Breast epithelium (tissue), 4 donors: ENCODE measurements at places on chromosomes 6 and 20. TPM values are rescaled to one million over a fixed set of nuclear protein-coding genes. Genes with fewer than 3 reads are reported as not detected.
A peak's percentile ranks its signal among the peaks of the same experiment; 100 is the strongest.

- DNase-seq: no peak
Observed at GRCh38 chr20:32127347-32127746, 17.8 kb downstream of the TM9SF4 start.

- no peak for DNase-seq
Observed at GRCh38 chr20:35601990-35602389, 13.6 kb upstream of the SPAG4 start.

- no peak for DNase-seq
Observed at GRCh38 chr6:42131531-42131930, 10.9 kb downstream of the C6orf132 start.

GRCh38 chr6:156557911-156558259, 219.3 kb upstream of the ARID1B start:
- no peak for DNase-seq

GRCh38 chr6:56022678-56023077, 147.3 kb upstream of the BMP5 start:
- DNase-seq: no peak

DNA sequence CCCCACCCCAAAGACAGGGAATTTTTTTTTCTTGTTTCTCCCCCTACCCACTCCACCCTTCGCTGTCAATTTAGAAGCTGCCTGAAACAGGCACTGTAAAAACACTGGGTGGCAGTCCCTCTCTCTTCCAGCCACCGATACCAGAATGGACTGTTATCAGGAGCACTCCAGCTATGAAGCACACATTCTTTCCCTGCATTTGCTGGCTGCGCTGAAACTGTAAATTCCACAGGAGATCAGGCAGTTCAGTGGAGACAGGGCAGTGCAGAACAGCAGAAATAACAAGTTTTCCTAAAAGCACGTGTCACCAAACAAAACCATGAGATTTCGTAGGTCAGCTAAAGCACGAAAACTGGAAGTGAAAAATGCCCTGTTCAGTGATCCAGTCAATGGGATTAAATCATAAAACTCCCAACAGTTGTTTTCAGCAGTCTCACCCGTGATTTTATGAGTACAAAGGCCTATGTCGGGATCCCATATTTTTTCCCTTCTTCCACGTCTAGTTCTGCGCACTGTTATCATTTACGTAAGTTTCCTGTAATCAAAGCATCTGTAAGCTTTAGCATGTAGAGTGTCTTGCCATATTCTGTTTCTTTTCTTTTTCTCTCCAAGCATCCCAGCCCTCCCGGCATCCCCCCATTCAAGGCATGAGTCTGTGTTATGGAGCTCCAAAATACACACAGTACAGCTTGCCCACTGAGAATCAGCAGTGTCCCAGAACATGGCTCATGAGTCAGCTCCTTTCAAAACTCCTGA, 359.9 kb upstream of the EPHA7 start:
- DNase-seq: no peak

DNA sequence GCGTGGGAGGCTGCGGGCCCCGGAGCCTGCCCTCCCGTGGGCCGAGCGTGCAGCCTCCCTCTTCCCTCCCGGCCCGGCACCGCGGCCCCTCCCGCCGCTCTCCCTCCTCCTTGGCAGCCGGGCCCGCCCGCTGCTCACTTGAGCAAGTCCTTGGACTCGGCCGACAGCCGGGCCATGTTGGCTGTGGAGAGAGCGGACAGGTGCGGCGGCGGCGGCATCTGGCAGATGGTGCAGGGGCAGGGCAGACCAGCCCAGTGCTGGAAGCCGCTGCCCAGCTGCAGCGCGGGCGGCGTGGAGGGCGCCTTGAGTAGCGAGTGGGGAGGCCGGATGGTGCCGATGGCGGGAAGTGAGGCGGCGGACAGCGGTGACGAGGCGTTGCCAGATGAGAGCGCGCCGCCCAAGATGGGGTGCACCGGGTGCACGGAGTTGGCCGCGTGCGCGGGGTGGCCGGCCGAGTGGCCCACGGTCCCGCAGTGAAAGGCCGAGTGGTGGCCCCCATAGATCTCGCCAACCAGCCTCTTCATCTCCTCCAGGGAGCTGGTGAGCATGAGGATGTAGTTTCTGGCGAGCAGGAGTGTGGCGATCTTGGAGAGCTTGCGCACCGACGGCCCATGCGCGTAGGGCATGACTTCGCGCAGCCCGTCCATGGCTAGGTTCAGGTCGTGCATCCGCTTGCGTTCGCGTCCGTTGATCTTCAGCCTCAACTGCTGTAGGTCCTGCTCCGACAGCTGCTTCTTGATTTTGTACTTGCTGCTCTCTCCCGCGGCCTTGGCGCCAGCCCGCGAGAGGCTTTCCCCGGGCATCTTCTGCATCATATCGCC, 766 bp downstream of the OLIG3 start:
- no peak for DNase-seq

GRCh38 chr20:21241406-21241805, 61.7 kb upstream of the XRN2 start:
- no peak for DNase-seq

- DNase-seq: no peak
Observed at GRCh38 chr6:113412589-113413357, 444.4 kb upstream of the MARCKS start.

DNA sequence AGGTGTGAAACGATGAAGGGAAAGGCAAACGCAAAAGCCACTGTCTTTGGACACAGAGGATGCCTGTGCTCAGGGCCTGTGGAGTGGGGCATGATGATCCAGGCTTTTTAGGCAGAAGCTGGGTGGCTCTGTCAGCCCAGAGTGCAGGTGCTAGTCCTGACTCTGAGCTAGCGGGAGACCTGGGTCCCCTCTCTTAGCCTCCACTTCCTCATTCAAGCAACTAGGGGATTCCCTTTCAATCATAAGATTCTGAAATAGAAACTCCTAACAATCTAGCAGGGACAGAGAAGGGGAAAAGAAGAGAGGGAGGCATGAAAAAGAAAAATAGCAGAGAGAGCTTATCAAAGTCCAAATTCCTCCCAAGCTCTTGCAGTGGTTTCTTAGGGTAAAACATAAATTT, 7.6 kb upstream of the HIVEP2 start:
- no peak for DNase-seq

DNA sequence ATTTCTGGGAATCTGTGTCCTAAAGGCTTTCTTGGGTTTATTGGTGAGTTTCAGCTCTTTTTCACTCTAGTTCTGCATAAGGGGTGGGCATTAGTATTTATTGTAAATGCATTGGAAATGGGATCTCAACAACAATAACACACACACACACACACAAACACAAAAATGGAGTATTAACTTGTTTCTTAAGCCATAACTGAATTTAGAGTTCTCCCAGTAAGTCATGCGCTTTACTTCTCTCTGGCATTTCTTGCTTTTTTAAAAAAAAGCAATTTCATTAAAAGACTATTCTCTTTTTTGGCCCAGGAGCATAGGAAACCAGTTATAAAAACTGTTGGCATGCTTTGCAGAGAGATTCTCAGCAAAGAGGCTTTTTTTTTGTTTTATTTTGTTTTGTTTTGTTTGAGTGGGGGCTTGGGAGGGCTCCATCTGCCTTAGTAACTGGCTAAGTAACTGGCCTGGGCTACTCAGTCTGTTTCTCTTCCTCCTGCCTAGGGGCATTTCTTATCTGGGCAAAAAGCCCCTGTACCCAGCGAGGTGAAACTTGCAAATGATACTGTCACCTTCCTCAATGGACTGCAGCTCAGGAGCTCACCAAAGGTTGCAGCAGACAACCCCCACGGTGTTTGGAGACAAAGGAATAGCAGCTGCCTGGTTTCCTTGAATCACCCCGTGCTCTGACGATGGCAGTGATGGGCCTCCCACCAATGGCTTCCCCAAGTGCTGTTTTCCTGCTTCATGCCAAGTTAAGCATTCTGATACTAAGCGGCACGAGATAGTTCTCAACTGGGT, 128.5 kb downstream of the BCAS1 start:
- DNase-seq: no peak

DNA sequence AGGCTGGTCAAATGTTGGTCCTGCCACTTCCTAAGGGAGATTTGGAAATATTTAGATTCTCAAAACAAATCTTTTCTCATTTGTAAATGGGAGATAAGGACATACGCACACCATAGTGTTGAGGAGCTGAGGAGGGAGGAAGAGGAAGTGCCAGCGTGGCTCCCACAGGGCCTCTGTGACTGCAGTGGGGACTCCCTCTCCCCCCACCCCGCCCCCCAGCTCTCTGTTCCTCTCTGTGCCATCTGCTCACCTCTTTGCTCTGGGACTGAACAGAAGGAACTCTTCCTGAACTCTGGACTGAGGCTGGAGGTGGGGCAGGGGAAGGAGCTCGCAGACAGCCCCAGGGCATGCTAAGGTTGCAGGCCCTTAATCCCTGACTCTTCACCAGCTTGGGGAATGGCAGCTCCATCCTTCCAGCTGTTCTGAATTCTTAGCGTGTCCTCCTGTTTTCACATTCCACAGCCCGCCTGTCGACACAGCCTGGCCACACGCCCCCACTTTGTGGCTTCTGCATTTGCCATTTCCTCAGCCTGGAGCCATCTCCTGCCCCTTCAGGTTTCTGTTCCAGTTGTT, 11.4 kb downstream of the DDX27 start:
- peak; percentile 74 for DNase-seq

GRCh38 chr20:43942667-43943285, 28.1 kb downstream of the TOX2 start:
- no peak for DNase-seq

- no peak for DNase-seq
Observed at GRCh38 chr6:155936127-155936526, 480.5 kb upstream of the NOX3 start.

DNA sequence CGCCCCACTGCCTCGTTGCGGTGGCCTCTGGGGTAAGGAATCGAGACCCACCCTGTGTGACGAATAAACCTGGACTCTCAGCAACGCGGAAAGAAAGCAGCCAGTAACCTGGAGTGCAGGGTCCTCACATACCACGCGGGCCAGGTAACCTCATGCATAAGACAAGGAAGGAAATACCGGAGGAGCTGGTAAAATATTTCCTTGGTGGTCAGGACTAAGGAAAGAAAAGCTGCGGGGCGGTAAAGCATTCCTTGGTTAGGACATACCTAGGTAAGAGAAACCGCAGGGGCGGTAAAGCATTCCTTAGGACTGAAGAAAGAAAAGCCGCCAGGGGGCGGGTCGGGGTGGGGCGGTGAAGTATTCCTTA, 80.7 kb downstream of the SYTL3 start:
- no peak for DNase-seq

- no peak for DNase-seq
Observed at GRCh38 chr20:18263723-18264122, 24.6 kb upstream of the ZNF133 start.

MBOAT1 gene
- 38.6 TPM for total RNA-seq

TMEM244 gene
- total RNA-seq: not detected

OPRL1 gene
- total RNA-seq: 3.4 TPM

UNC93A gene
- total RNA-seq: not detected

PTCHD4 gene
- total RNA-seq: 1.6 TPM

FOXA2 gene
- total RNA-seq: not detected
